Panc1 (cell line): ENCODE measurements at places on chromosomes 1 and 21. TPM values are rescaled to one million over a fixed set of nuclear protein-coding genes. Genes with fewer than 3 reads are reported as not detected.

Gene DUSP23
- total RNA-seq: 36.1 TPM

Gene CDK18
- 7.0 TPM for total RNA-seq

Gene DENND2C
- total RNA-seq: 1.1 TPM

Gene MCOLN3
- total RNA-seq: 14.2 TPM

Gene IFI16
- total RNA-seq: 0.36 TPM

Gene LCE1C
- not detected for total RNA-seq

Gene ZC3H12A
- 9.4 TPM for total RNA-seq

Gene SMCP
- total RNA-seq: not detected

Gene HFM1
- 0.39 TPM for total RNA-seq

Gene OR6Y1
- not detected for total RNA-seq

Gene CFHR4
- total RNA-seq: not detected

Gene PERM1
- total RNA-seq: 1.5 TPM

Gene KIAA0040
- 0.31 TPM for total RNA-seq

Gene TTC3
- 83.0 TPM for total RNA-seq

Gene UTS2
- not detected for total RNA-seq

Gene PAQR6
- 0.92 TPM for total RNA-seq

DNA sequence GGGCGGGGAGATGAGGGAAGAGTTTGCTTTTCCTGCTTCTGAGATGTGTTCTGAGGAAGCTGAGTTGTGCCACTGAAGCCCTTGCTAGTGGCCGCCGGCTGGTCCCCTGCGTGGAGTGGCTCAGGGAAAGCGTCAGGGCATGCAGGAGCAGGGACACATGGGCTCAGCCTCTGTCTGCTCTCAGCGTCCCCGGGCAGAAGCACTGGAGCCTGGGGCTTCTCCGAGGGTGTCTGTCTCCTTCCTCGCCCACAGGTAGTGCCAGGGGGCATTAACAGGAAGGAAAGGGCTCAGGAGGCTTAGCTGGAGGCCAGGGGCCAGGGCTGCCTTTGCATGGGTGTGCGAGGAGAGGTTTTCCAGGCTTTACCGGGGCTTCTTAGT lies 7.3 kb downstream of the PRDM16 start:
- peak overlapping the region; percentile 35; the same call in 1 of the 2 replicates for H3K27ac ChIP-seq
- H3K36me3 ChIP-seq: no peaks in the 10 kb centered on the region
- H3K4me3 ChIP-seq: no peak overlapping the region
- peaks cover 55% of the 10 kb centered on the region for H3K4me1 ChIP-seq

- H3K4me1 ChIP-seq: no peaks in the 10 kb centered on the region
- H3K4me3 ChIP-seq: no peak overlapping the region
- H3K27ac ChIP-seq: no peak overlapping the region
- no peaks in the 10 kb centered on the region for H3K36me3 ChIP-seq
- no peaks in the 10 kb centered on the region for H3K27me3 ChIP-seq
Measured at GRCh38 chr1:245809361-245809760, 654.6 kb downstream of the KIF26B start.

- no peak overlapping the region for H3K27ac ChIP-seq
- no peaks in the 10 kb centered on the region for H3K27me3 ChIP-seq
- H3K4me3 ChIP-seq: no peak overlapping the region
- DNase-seq: no peak
- no peaks in the 10 kb centered on the region for H3K36me3 ChIP-seq
- H3K4me1 ChIP-seq: peaks cover 21% of the 10 kb centered on the region
Measured at GRCh38 chr1:247114351-247115140, 10.4 kb upstream of the ZNF669 start.

DNA sequence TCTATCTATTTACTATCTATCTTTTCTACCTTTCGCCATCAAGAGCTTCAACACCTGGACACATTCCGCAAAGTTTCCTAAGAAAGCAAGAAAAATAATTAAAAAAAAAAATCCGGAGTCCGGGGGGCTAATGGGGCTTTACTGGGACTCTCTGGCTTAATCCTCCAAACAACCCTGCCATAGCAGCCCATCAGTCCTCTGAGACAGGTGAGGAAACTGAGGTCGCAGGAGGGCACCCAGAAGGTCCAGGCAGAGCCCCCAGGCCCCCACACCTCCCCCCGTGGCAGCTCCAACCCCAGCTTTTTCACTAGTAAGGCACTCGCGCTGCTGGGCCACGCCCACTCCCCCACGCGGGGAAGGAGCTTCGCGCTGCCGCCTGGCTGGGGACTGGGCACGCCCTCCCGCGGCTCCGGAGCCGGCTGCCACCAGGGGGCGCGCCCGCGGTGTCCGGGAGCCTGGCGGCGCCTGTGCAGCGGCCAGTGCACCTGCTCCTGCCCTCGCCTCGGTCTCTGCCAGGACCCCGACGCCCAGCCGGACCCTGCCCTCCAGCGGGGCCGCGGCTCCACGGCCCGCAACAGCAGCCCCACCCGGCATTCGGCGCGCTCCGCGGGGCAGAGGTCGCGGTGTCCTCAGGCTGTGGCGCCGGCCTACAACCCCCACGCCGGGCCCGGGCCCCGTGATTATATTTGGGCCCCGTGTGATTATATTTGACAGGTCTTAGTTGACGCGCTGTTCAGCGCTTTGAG lies 54.1 kb upstream of the SAMD11 start:
- no peaks in the 10 kb centered on the region for H3K36me3 ChIP-seq
- peaks cover 2% of the 10 kb centered on the region; the same call in 1 of the 2 replicates for H3K4me1 ChIP-seq
- H3K4me3 ChIP-seq: peak overlapping the region; percentile 7; the same call in 1 of the 2 replicates
- no peak overlapping the region for H3K27ac ChIP-seq
- DNase-seq: no peak
- no peaks in the 10 kb centered on the region for H3K27me3 ChIP-seq

GRCh38 chr1:186149591-186149990 lies 225.5 kb downstream of the TPR start:
- no peaks in the 10 kb centered on the region for H3K27me3 ChIP-seq
- peaks cover 4% of the 10 kb centered on the region; the same call in 1 of the 2 replicates for H3K4me1 ChIP-seq
- no peak overlapping the region for H3K27ac ChIP-seq
- no peaks in the 10 kb centered on the region for H3K36me3 ChIP-seq

- no peak overlapping the region for H3K4me3 ChIP-seq
- no peaks in the 10 kb centered on the region for H3K36me3 ChIP-seq
- no peak for DNase-seq
- no peak overlapping the region for H3K27ac ChIP-seq
Measured at GRCh38 chr1:61612602-61613001, 112.3 kb downstream of the TM2D1 start.

DNA sequence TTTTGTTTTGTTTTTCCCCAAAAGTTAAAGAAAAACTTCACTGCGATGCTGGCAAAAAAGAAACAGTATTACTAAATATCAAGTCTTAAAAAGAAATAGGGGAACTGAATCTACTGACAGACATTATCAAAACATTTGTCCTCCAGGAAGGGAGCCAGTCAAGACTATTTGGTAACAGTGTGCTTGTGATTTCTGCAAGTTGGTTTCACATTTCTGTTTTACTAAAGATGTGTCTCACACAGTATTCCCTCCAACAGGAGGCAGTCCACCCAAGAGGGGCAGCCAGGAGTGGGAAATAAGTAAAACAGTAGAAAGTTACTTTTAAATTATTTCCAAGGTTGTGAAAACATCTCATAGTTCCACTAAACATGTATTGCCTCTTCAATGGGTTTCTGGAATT lies 74.4 kb upstream of the SDC3 start:
- H3K36me3 ChIP-seq: peaks cover 7% of the 10 kb centered on the region; the same call in 1 of the 2 replicates
- H3K27ac ChIP-seq: no peak overlapping the region
- no peaks in the 10 kb centered on the region for H3K4me1 ChIP-seq
- no peak for DNase-seq
- H3K27me3 ChIP-seq: no peaks in the 10 kb centered on the region
- H3K4me3 ChIP-seq: no peak overlapping the region

DNA sequence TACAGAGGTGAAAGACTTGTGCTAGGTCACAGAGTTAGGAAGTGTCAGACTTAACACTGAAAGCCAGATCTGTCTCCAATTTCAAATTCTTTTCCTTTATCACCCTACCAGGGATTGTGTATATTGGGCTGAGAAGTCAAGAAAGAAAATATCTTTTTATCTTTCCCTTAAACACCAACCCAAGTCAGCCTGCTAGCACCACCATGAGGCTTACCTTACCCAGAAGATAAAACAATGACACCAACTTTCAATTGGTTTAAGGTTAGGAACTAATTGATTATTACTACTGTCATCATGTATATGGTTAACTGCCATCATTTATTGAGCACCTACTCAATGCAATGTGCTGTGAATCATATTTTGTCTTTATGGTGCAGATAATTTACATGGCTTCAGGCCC lies 178.9 kb upstream of the FOXD3 start:
- no peak for DNase-seq
- H3K4me3 ChIP-seq: no peak overlapping the region
- no peak overlapping the region for H3K27ac ChIP-seq

- H3K27me3 ChIP-seq: no peaks in the 10 kb centered on the region
- H3K27ac ChIP-seq: no peak overlapping the region
- H3K4me3 ChIP-seq: no peak overlapping the region
- no peak for DNase-seq
- H3K36me3 ChIP-seq: no peaks in the 10 kb centered on the region
Measured at GRCh38 chr21:40830836-40831235, 16.1 kb downstream of the DSCAM start.

DNA sequence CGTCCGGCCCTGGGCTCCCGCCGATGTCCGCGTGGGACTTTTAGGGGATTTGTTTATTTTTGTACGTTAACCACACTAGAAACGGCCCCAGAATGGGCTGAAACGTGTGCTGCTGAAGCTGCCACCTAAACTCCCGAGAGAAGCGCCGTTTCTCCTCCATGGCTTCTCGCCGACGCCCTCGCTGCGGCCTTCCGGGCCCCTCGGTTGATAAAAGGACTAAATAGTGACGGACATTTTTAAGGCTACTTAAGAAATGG lies 678 bp upstream of the PTTG1IP start:
- H3K27ac ChIP-seq: peak overlapping the region; percentile 92
- H3K4me1 ChIP-seq: peaks cover 25% of the 10 kb centered on the region
- H3K4me3 ChIP-seq: peak overlapping the region; percentile 68
- no peaks in the 10 kb centered on the region for H3K27me3 ChIP-seq
- no peaks in the 10 kb centered on the region for H3K36me3 ChIP-seq
- no peak for DNase-seq

- H3K36me3 ChIP-seq: no peaks in the 10 kb centered on the region
- no peak for DNase-seq
- H3K4me1 ChIP-seq: no peaks in the 10 kb centered on the region
- no peaks in the 10 kb centered on the region for H3K27me3 ChIP-seq
- H3K4me3 ChIP-seq: no peak overlapping the region
Measured at GRCh38 chr1:57674801-57675200, 250.9 kb upstream of the DAB1 start.

DNA sequence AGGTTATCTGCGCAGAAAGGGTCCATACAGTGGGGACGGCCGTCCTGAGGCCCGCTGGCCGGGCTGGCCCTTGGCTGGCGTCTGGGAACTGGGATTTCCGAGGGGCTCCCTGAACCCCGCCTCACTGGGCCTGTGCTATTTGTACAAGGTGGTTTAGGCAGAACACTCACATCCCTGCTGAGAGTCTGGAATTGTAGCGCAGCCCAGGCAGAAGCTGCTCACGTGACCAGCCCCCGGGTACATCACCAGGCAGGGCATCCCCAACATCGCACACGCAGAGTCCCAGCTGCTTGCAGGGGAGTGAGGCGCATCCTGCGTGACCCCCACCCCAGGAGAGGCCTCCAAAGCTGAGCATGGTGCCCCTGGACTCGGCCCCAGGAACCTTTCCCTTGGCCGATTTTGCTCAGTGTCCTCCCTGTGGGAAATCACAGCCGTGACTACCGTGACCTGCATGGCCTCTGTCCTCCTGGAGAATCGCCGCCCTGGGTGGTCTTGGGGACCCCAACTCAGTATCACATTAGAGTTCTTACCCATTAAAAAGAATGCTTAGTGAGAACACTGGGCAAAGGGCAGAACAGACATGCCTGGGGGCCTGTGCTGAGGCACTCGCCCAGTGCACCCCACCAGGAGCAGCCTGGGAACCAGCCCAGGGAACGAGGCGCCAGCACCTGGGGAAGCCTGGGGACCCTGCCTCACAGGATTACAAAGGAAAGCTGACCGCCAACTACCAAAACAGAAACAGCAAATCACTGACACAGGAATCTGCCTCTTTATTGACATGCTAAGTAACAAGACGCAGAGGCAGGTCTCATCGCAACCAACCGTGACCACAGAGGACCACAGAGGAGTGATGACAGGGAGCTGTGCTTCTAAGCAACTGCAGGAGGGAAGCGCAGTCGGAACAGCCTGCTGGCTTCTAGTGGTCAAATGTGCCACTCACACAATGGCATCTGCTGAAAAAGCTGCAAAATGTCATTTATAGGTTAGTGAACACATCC lies 33.5 kb downstream of the UBE2G2 start:
- no peaks in the 10 kb centered on the region for H3K36me3 ChIP-seq
- no peak overlapping the region for H3K27ac ChIP-seq
- no peak for DNase-seq
- peaks cover 7% of the 10 kb centered on the region for H3K4me1 ChIP-seq
- no peaks in the 10 kb centered on the region for H3K27me3 ChIP-seq

DNA sequence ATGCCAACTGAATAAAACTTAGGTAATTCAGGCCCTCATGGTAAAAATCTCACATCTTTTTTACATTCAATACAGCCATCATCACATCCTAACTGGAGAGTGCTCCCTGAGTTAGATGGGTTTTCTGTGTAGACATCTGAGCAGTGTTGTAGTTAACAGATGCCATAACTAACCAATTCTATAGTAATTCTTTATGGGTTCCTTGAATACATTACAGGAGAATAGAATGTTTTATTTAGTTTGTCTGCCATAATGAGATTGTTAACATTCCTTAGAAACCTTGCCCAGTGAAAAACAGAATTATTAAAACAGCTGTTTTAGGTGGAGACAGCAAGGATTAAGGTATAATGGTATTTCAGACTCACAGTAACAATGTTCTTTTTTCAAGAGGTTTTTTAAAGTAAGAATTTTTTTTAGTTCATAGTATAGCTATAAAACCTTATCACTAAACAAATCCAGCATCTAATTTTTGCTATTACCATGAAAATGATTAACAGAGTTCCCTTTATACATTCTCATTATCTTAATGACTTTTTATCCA lies 95.3 kb downstream of the ATP5PO start:
- no peak overlapping the region for H3K4me3 ChIP-seq
- H3K36me3 ChIP-seq: peaks cover 7% of the 10 kb centered on the region
- no peaks in the 10 kb centered on the region for H3K4me1 ChIP-seq
- H3K27me3 ChIP-seq: no peaks in the 10 kb centered on the region
- no peak for DNase-seq
- H3K27ac ChIP-seq: no peak overlapping the region

DNA sequence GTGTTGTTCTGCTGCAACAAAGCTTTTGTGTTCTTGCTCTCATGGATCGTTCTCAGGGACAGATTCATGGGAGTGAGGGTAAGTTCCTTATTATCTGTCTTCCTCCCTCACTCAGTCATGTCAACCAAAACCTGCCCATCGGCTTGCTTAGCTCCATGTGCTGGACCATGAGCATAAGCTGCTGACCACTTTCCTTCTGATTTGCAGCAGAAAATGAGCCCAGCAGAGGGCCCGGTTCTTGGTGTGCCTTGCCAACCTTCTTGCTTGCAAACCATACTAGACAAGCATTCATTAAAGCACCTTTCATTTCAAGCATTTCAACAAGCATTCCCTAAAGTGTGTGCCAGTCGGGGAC lies 64.0 kb upstream of the COA6 start:
- DNase-seq: no peak
- H3K27me3 ChIP-seq: no peaks in the 10 kb centered on the region
- H3K4me3 ChIP-seq: peak overlapping the region; percentile 14; the same call in 1 of the 2 replicates
- H3K27ac ChIP-seq: 0 out of 2 replicates have a peak overlapping the region, but pooled peaks have one; percentile 32
- peaks cover 13% of the 10 kb centered on the region for H3K4me1 ChIP-seq

- H3K27me3 ChIP-seq: peaks cover 5% of the 10 kb centered on the region; the same call in 1 of the 2 replicates
- H3K27ac ChIP-seq: no peak overlapping the region
- no peaks in the 10 kb centered on the region for H3K36me3 ChIP-seq
- H3K4me3 ChIP-seq: no peak overlapping the region
Measured at GRCh38 chr21:26850116-26850643, 5.0 kb upstream of the ADAMTS1 start.
